ENCODE measurements at places on chromosomes 7 and 10.

GRCh38 chr7:27943241-27943640 lies 203.3 kb downstream of the TAX1BP1 start:
- DNase-seq, result no peak

GRCh38 chr7:136133551-136133950 lies 156.4 kb upstream of the MTPN start:
- DNase-seq, result no peak

- DNase-seq, result no peak
Observed at GRCh38 chr7:50367100-50367499, 62.6 kb downstream of the IKZF1 start.

DNA sequence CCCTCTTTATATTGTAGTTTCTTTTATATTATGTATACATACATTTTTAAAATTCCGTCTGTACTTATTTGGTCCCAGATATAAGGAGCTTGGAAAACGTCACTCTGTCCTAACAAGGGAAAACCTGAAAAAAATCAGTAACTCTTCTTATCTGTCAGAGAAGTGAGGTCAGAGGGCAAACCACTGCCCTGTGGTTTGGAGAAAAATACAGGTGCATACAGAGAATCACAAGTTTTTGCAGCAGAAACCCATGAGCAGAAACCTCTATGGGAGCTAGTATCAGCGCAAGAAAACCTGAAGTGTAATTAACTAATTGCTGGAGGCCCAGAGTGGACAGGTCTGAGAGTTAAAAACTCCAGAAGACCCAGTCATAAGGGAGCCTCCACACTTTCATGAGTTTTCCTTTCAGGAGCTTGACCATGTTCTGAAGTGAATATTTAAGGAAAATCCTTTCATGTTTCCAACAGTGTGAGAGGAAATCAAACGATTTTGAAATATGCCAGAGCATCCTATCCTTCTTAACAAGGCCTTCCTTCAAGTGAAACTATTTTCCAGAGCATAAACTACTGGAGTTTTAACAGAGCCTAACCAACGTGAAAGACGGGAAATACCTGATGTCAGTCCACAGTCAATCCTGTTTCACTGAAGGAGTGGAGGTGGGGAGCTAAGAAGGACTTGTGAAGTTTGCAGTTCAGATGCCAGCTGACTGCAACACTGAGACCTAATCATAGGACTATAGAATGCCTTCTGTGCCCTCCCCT lies 290.8 kb upstream of the BMPER start:
- no peak for DNase-seq

DNA sequence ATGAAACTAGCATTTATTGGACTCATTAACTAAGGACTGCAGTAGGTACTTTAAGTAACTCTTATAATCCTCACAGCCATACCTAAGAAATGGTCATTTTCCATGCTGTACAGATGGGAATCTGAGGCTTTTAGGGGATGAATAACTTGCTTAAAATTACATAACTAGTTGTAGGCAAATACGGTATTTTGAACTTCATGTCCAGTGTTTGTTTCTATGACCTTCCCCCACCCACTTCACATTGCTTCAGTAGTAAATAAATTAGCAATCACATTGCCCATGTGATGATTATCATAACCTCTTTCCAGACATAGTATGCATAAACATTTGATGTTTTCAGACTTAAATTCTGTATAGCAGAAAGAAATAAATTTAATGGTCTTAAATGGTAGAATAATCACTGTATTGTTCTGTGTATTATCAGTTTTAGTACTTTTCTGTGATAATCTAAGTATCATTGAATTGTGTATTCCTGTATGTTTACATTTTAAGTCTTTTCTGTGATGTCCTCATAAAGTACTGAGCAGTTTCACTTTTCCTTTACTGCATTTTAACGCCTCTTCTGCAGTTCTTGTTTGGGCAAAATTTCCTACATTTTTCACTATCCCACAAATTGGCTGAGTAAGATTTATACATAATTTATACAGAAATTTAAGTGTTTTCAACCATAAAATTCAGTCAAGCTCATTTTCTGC lies 48.3 kb downstream of the ANKIB1 start:
- DNase-seq, result no peak

DNA sequence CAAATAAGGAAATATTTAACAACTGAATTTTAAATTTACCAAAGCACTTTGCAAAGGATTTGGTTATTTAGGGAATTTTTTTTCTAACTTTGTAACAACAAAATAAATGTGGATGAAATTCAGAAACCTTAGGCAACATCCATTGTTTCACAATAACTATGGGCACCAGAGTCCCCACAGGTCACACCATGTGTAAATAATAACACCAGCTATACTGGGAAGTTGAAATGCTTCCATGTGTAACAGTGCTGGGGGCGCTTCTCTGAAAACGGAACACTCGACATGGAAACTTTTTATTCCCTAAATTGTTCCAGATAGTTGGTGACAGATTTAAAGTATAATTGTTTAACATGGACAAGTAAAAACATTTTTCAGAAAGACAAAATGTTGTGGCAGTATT lies 818.6 kb downstream of the TNS3 start:
- no peak for DNase-seq

- DNase-seq, result no peak
Observed at GRCh38 chr10:52106011-52106410, 208.1 kb upstream of the DKK1 start.

- DNase-seq, result no peak
Observed at GRCh38 chr7:124191713-124192112, 158.8 kb upstream of the TMEM229A start.

DNA sequence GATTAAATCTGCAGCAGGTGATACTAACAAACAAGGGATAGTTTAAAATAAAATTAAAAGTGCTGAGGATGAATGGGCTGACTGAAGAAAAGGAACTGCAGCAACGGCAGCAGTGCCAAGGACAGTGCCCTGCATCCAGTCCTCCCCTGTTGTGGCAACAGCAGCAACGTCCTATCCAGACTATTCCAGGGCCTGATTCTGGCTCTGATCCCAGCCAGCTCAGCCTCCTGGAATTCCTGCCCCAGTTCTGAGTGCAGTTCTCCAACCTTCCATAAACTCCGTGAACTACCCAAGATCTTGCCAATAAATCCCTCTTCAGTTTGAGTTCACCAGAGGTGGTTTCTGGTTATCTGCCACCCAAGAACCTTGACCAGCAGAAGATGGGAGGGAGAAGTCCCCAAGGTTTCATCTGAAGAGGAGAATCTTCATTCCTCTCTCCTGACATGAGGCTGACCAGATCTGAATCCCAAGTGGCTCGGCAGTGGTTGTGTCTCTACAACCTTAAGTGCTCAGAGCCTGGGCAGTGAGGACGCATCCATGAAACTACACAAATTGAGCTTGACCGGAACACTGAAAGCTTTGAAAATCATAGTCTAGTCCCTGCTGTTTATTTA lies 115.8 kb downstream of the SORBS1 start:
- DNase-seq, result no peak

DNA sequence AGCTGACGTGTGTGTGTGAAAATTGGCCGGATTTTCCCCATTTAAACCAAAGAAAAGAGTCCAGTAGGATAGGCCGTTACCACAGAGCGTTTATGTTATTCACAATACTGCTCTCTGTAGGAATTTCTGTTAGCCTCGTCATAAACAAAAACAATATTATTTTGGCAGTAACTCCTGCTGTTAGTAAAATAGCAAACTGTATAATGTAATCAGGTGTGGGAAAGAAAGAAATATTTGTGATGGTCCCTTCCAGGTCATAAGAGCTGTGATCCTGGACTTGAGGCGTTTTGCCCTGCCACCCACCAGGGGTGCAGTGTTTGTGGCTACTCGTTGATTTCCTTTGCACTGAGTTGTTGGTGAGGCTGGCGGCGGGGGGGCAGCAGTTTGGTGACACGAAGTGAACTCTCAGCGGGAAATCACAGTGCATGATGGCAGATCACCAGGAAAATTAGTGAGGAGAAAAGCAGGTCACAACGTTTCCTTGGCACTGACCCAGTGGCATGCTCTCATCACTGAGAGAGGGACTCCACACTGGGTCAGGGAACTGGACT lies 2.8 kb downstream of the EEPD1 start:
- DNase-seq, result no peak

DNA sequence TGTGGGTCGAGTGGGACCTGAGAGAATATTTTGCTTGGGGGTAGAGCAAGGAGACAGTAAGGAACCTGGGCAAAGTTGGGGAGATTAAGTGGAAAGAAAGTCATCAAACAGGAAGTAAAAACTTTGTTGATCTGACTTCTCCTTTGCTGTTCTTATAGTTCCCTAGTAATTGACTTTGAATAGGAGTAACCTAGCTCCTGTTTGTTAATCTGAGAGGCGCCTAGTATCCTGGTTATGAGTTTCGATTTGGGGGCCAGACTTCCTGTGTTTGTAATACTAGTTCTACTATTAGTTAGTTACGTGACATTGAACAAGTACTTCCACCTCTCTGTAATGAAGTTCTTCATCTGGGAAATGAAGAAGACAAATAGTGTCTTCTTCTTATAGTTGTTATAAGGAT lies 99.1 kb downstream of the ZNF365 start:
- no peak for DNase-seq

- DNase-seq, result no peak
Observed at GRCh38 chr7:105635197-105635596, 53.9 kb upstream of the EFCAB10 start.

DNA sequence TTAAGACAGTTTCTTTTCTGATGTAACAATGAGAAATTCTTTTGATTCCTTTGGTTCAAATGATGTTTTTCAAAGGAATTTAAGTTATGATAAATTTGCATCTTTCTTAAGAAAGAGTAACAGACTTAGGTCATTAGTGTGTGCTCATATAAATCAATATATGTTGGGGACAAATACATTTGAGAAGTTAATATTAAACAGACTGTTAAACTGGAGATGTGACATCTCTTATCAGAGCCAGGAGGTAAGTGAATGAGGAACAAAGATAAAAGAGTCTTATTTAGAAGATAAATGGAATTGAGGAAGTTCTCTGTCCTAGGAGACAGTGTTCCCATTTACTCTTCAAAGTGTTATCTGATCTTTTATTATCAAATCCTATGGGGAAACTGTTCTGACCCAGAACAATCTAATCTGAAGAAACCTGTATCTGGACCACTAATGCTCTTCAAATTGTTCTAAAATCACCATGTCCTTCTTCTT lies 104.8 kb upstream of the LAMB4 start:
- DNase-seq, result no peak

GRCh38 chr7:52061666-52062065 lies 745.1 kb upstream of the COBL start:
- DNase-seq, result no peak

DNA sequence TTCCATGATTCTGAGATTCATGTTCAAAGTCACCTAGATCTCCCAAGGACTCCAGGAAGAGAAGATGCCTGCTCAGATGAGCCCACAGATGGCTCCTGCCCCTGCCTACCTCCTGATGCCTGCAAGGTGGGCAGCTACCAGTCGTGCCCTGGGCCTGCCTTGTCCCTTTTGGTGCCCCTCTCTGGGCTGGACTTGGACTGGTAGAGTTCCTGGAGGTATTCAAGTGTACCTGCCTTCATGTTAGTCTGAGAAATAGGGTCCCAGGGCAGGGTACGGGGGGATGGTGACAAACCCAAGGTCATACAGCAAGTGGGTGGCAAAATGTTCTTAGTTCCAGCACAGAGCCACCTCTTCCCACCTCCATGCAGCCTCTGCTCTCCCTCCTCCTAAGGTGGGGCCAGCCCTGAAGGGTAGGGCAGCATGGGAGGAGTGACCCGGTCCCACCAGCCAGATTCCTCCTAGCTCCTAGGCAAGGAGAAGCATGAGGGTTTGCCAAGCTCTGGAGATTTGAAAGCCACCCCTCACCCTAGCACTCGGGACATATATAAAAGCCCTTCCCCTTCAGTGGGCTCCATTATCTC lies 80.8 kb upstream of the UNC5B start:
- DNase-seq, result no peak

GRCh38 chr7:155660059-155660757 lies 15.7 kb downstream of the RBM33 start:
- no peak for DNase-seq

- no peak for DNase-seq
Observed at GRCh38 chr7:9100289-9100688, 666.9 kb downstream of the NXPH1 start.

GRCh38 chr10:33950206-33950605 lies 615.7 kb upstream of the NRP1 start:
- no peak for DNase-seq

DNA sequence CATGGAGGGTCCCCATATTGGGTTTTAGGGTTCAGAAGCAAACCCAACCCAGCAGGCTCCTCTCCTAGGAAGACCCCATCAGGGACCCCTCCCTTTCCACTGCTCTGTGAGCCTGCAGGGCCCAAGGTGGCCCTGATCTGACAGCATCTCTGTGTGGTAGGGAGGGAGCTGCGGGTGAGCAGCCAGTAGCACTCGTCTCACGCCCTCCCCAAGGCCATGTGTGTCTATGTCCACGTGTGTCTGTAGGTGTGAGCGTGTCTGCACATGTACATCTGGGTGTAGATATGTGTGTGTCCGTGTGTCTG lies 103.5 kb upstream of the FAM20C start:
- DNase-seq, result no peak

DNA sequence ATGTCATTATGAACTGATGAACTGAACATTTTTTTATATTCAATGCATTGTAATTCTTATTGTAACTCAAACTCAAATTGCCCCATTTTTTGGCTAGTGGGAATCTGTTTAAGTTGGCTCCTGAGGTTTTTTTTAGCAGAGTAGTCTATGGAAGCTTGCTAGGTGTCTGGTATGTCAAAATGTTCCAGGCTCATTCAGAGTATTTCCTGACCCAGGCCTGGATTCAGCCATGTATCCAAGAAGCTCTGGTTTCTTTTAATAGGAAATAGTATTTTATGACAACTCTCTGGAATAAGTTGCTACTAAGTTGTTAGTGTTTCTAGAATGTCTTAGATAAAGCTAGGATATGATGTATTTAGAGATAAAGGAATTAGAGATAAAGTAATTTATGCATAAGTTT lies 288.0 kb downstream of the ARL4A start:
- no peak for DNase-seq

DNA sequence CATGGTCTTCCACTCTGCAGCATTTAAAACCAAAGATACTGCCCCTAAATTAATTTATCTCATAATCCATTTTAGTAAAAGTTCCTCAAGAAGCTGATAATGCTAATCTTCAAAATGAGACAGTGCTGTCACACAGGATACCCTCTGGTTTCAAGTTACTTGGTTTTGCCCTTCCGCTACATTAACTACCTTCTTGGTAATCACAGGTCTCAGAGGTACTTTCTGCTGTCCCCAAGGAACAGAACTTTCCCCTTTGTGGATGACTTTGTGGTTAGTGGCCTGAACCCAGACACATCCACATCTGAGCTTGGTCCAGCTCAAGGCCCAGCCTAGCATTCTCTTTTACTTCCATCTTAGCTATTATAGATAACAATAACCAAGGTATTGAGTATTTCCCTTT lies 88.8 kb upstream of the TMEM26 start:
- no peak for DNase-seq

DNA sequence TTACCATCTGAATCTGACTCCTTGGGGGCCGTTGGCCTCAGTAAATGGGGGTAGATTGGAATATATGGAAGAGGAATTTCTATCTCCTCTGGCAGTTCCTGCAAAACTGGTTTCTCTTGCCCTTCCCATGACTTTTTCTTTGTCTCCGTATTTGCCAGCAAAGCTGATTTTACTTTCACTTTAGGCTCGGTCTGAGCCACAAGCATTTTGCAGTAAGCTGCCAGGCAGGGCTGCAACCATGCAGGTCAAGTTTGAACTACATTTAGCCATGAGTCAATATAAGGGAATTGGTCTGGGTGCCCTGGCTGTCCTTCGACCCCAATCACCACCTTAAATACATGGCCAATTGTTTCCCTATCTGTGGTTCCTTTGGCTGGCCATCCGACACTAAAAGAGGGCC lies 104.3 kb downstream of the TRIM24 start:
- DNase-seq, result no peak

Data from stimulated activated CD4-positive, alpha-beta T cell treated with anti-CD3 and anti-CD28 coated beads, Interleukin-12 subunit alpha, Interleukin-12 subunit beta, amount 100 ng/mL, for 48 hours (primary cell).